ENCODE measurements at places on chromosomes 7 and 10.

DNA sequence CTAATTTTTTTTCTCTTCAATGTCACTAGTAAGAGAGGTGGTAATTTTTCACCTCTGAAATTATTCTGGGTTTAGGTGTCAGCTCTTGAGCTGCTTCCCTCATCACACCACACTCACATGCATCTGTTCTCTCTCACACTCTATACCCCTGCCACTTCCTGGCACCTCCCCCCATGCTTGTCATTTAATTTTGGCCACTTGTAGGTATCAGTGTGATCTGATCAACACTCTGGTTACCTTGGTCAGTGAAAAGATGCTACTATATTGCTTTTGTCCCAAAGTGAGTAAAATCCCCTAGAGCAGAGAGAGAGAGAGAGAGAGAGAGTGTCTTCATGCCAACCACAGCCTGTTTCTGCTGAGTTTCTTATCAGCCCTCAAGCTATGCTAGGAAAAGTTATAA, 42.5 kb downstream of the STK17A start:
- DNase-seq = no peak

DNA sequence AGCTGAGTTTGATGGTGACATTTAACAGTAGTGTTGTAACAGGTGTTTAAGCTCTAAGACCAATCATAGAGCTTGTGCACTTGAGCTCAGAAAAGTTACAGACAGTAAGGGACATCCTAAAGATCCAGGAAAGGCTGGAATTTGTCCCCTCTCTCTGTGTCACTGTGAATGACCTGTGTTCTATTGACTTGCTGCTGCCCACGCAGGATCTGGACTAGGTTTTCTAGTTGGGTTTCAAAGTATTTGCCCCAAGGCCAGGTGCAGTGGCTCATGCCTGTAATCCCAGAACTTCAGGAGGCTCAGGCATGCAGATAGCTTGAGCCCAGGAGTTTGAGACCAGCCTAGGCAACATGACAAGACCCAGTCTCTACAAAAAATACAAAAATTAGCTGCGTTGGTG, 17.1 kb downstream of the AOC1 start:
- no peak for DNase-seq

DNA sequence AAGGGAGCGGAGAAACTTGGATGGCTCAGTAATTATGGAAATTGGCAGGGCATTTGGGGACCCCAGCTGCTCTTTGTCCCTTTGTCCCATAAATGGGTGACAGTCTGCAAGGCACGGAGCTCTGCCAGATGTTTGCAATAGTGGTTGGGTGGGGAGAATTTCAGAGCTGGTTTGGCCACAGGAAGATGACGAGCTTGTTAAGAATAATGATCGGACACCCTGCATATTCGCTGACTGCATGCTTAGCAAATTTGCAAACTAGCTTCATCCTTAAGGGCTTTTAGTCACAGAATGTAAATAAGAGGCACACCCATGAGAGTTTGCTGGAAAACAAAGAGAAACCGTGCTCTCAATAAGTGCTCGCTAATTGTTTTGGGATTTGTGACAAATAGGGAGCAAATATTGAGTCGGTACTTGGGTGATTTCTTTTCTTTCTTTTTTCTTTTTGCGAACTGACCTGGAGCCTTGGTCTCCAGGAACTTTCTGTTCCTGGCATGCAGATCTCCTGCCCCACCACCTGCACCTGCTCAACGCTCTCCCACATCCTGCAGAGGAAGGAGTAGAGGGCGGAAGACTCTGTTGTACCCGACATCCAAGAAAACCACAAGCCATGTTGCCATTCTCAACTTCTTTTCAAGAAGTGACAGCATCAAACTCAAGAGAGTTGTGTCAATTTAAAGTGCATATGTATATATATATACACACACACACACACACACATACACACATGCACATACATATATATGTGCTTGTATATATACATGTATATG, 238.9 kb downstream of the CAMK1D start:
- no peak for DNase-seq

DNA sequence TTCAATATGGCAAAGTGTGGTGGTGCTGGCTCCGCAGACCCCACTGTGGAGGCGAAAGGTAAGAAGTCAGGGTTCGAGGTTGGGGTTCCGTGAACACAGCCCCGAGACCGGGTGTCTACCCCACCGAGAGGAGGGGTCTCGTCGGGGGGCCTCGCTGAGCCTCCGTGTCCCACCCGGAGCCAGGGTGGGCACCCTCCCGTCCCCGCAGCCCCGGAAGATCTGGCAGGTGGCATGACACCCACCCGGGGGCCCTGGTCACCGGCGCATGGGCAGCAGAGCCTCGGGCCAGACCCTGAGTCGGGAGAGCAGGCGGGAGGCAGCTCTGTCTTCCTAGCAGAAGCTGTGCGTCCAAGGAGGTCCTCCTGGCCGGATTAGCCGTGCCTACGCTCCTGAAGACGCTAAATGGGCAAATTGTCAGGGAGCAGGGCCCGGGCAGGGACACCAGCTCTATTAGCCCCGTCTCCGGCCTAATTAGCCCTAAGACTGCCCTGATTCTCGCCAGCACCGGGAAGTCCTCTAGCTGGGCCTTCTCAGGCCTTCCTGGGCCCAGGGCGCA, 56.4 kb downstream of the UNCX start:
- DNase-seq = no peak

DNA sequence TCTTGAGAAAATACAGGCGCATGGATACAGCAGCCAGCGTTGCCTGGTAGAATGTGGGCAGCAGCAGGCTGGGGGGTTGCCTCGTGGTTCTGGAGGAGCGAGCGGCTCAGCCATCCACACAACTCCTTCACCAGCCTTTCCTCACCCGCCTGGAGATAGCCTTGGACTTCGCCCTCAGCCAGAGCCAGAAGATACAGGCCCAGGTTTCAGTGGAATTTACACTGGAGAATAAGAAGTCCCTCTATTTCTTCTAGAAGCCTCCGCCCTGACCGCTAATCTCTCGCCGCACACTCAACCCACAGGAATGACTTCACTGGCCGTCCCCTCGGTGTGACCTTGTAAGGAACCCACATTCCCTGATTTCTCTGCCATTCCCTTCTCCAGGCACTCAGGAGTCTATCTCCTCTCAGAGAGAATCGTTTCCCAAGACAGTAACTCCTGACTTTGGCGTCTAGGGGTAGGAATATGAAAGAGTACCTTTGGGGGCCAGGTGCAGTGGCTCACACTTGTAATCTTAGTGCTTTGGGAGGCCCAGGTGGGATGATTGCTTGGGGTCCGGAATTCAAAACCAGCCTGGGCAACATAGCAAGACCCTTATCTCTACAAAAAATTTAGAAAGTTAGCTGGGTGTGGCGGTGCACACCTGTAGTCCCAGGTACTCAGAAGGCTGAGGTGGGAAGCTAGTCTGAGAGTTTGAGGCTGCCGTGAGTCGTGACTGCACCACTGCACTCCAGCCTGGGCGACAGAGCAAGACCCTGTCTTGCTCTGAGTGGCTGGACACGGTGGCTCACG, 52.0 kb upstream of the ECHDC3 start:
- no peak for DNase-seq

DNA sequence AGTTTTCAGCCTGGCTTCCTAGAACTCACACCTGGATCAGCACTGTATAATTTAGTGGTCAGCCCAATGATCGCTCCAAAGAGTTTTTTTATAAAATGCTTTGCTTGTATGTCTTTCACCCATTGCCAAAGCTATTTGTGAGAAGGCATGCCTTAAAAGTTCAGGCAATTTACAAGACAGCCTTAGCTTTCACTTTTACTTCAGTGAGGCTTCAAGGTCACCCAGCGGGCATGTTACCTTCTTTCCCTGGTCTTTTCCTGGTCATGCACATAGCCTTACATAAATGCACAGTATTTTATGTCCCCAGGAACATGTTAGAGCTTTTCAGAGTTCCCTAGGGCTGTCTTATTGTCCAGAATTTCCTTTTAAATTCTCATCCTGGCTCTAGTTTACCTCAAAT, 179.9 kb upstream of the TMEM72 start:
- DNase-seq = no peak
